ENCODE measurements at places on chromosomes 7 and 10. TPM values are rescaled to one million over a fixed set of nuclear protein-coding genes. Genes with fewer than 3 reads are reported as not detected.

The CD36 gene
- total RNA-seq, result 4.9 TPM

The PLXDC2 gene
- 1.5 TPM for total RNA-seq

The SAMD9L gene
- total RNA-seq, result 7.8 TPM

The PNLIPRP3 gene
- total RNA-seq, result not detected

The TLX1 gene
- total RNA-seq, result not detected

The CLEC5A gene
- not detected for total RNA-seq

The MEOX2 gene
- 35.8 TPM for total RNA-seq

The ACSM6 gene
- not detected for total RNA-seq

The LAMTOR4 gene
- 93.3 TPM for total RNA-seq

The TDRD1 gene
- total RNA-seq, result not detected

The PPP1R3C gene
- 0.65 TPM for total RNA-seq

The SCRN1 gene
- 65.4 TPM for total RNA-seq

The CYP2E1 gene
- 0.76 TPM for total RNA-seq

The CFTR gene
- not detected for total RNA-seq

The ST8SIA6 gene
- total RNA-seq, result 8.5 TPM

The GIMAP2 gene
- 39.2 TPM for total RNA-seq

The TIMM23 gene
- 65.7 TPM for total RNA-seq

The CALHM2 gene
- total RNA-seq, result 19.9 TPM

The MKX gene
- not detected for total RNA-seq

The NACAD gene
- total RNA-seq, result 0.76 TPM

The RSU1 gene
- total RNA-seq, result 92.1 TPM

The PHYHIPL gene
- not detected for total RNA-seq

The PAX4 gene
- not detected for total RNA-seq

The RNF32 gene
- total RNA-seq, result not detected

The HSPA12A gene
- 0.29 TPM for total RNA-seq

The TMEM273 gene
- total RNA-seq, result 24.1 TPM

The IDI2 gene
- not detected for total RNA-seq

The GSTO2 gene
- 0.57 TPM for total RNA-seq

The C7orf33 gene
- total RNA-seq, result not detected

The NPFFR1 gene
- not detected for total RNA-seq

The CPA1 gene
- total RNA-seq, result not detected

The HOXA6 gene
- 4.0 TPM for total RNA-seq

The CALHM1 gene
- not detected for total RNA-seq

The SLC16A9 gene
- 0.67 TPM for total RNA-seq

The CYP26C1 gene
- 2.5 TPM for total RNA-seq

The SLC13A1 gene
- total RNA-seq, result not detected

The SNX10 gene
- total RNA-seq, result 0.65 TPM

The AZGP1 gene
- total RNA-seq, result not detected

The COL17A1 gene
- 2.3 TPM for total RNA-seq

The LHFPL3 gene
- not detected for total RNA-seq

The CYP17A1 gene
- total RNA-seq, result not detected

The CFAP69 gene
- total RNA-seq, result 2.6 TPM

The PGAM2 gene
- total RNA-seq, result not detected

The CUBN gene
- total RNA-seq, result 11.8 TPM

The CPA2 gene
- total RNA-seq, result not detected

The FEZF1 gene
- not detected for total RNA-seq

The PIP gene
- not detected for total RNA-seq

The NANOS1 gene
- total RNA-seq, result 0.48 TPM

The SLC16A12 gene
- 0.65 TPM for total RNA-seq

The HECW1 gene
- not detected for total RNA-seq

The GSDME gene
- total RNA-seq, result 17.1 TPM

The TFR2 gene
- total RNA-seq, result 0.38 TPM

The COL1A2 gene
- 29.0 TPM for total RNA-seq

The TSPAN33 gene
- total RNA-seq, result 0.10 TPM

The RAB19 gene
- total RNA-seq, result not detected

The CUTC gene
- 18.0 TPM for total RNA-seq

The KLF14 gene
- not detected for total RNA-seq

The TRIM50 gene
- total RNA-seq, result not detected

The PTN gene
- total RNA-seq, result not detected

All from vein endothelial cell (primary cell).